BE2C (cell line): ENCODE measurements at places on chromosomes 11 and 22.

GRCh38 chr11:33690290-33691065, 10.1 kb downstream of the C11orf91 start:
- no peak for DNase-seq

DNA sequence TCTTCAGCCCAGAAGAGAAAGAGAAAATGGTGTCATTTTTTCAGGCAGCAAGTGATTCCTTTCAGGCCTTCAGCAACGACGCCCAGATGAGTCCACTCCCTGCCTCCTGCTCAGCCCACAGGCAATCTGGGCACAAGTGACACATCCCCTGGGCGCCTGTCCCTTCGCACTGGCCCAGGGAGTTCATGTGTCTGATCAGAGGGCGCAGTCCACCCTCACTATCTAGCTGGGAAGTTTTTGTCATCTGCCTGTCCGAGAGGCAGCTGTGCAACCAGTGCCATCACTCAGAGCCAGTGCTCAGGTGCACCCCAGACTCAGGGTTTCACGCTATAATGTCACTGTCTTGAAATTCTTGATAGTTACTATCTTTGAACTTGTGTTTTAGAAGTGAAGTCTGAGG, 1.4 kb upstream of the KCNQ1OT1 start:
- no peak for DNase-seq

DNA sequence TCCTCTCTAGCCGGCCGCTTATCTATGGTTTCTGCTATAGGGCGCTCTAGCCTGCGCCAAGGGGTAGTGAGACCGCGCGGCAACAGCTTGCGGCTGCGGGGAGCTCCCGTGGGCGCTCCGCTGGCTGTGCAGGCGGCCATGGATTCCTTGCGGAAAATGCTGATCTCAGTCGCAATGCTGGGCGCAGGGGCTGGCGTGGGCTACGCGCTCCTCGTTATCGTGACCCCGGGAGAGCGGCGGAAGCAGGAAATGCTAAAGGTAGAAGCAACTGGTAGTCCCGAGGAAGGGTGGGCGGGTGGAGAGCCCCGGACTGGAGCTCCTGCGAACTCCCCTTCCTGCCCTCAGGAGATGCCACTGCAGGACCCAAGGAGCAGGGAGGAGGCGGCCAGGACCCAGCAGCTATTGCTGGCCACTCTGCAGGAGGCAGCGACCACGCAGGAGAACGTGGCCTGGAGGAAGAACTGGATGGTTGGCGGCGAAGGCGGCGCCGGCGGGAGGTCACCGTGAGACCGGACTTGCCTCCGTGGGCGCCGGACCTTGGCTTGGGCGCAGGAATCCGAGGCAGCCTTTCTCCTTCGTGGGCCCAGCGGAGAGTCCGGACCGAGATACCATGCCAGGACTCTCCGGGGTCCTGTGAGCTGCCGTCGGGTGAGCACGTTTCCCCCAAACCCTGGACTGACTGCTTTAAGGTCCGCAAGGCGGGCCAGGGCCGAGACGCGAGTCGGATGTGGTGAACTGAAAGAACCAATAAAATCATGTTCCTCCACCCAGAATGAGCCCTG, at the start of the genes LBHD1 and UQCC3:
Gene LBHD1 (minus strand): TSS at position 660 of the 782 bp plus-strand sequence. CDS start 2,236 bp downstream, outside the sequence.
Gene UQCC3 (plus strand): TSS at position 66 of the 782 bp plus-strand sequence. CDS start 73 bp downstream, at position 139.
- peak; percentile 71 for DNase-seq

- DNase-seq = no peak
Observed at GRCh38 chr11:112734207-112734606, 227.0 kb upstream of the NCAM1 start.

DNA sequence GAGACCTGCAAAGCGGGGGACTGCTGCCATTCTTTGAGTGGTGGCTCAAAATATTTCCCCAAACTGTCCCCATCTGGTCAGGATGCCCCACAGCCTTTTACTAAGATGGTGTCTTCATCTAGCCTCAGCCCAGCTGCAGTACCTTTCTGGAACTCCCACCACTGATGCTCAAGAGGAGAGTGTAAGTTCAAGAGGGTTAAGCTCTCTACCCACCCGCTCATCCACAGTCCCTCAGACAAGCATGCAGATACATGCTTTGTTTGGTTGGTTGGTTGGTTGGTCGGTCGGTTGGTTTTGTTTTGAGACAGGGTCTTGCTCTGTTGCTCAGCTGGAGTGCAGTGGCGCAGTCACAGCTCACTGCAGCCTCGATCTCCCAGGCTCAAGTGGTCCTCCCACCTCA, 14.5 kb upstream of the CAVIN3 start:
- DNase-seq = no peak

GRCh38 chr11:124900464-124900863, 2.8 kb upstream of the ROBO4 start:
- DNase-seq = no peak

DNA sequence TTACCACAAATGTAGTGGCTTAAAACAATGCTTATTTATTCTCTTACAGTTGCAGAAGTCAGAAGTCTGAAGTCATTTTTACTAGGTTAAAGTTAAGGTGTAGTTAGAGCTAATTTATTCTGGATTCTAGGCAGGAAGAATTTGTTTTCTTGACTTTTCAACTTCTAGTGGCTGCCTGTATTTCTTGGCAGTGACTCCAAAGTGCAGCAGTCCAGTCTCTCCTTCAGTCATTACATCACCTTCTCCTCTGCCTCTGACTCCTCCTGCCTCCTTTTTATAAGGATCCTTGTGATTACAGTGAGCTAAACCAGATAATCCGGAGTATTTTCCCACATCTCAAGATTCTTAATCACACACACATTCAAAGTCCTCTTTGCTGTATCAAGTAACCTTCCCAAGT, 581.4 kb downstream of the KCNA4 start:
- DNase-seq = no peak

DNA sequence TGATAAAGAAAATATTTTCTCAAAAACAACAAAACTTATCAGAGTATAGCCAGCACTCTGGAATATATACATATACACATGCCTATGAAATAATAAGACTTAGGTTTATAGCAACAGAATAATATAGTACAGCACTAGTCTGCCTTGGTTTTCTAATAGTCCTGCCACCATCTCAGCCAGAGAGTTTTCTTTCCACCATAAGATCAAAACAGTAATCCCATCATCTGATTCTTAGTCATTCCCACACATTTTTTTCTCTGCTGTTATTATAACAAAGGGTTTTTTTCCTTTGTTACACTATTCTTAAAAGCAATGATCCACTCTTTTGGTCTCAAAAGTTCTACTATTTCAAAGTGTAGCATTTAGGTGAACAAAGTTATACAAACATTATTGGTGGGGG, 15.1 kb downstream of the MTMR2 start:
- DNase-seq = no peak

GRCh38 chr11:78244080-78244479, 55.4 kb downstream of the USP35 start:
- no peak for DNase-seq

DNA sequence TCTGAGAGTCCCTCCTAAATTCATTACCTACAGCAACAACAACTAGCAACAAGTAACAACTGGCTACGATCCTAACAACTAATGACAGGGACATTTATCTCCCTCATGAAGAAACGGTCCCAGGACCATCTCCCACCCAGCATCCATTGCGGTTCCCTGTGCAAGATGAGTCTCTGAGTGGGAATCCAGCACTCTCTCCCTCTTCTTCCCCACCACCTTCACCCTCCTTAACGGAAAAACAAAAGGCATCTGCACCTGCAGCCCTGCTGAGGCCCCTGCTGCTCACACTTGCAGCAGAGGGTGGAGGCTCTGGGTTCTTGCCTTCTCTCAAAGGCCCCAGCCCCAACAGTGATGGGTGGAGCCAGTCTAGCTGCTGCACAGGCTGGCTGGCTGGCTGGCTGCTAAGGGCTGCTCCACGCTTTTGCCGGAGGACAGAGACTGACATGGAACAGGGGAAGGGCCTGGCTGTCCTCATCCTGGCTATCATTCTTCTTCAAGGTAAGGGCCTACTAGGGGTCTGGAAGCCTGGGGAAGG, at the start of gene CD3G:
Gene CD3G (plus strand): TSS at position 364 of the 535 bp plus-strand sequence. CDS start 80 bp downstream, at position 444.
- DNase-seq = no peak

GRCh38 chr11:35151683-35152280, 12.8 kb downstream of the CD44 start:
- DNase-seq = no peak
